ENCODE measurements at places on chromosomes 3 and 15. TPM values are rescaled to one million over a fixed set of nuclear protein-coding genes. Genes with fewer than 3 reads are reported as not detected.

FRMD4B gene
- 48.0 TPM for total RNA-seq

ZKSCAN7 gene
- total RNA-seq: 3.5 TPM

DNA sequence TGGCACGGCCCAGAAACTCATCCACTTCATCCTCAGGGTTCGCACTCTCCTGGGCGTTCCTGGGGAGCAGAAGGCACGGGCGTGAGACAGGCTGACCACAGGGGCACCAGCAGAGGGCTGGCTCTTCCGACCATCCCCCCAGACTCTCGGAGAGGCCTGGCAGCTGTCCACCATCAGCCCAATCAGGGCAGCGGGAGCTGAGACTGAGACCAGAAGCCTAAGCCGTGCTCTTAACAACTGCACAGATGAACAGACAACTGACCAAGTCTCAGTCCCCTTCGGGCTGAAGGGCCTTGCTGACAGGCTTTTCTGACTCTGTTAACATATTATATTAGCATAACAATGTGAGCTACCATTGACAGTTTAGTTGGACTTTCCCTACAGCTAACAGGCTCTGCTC lies 118.0 kb downstream of the SEC22A start:
- H3K36me3 ChIP-seq: no peaks in the 10 kb centered on the region
- no peak for DNase-seq
- no peak overlapping the region for H3K27ac ChIP-seq
- H3K4me1 ChIP-seq: no peaks in the 10 kb centered on the region

DNA sequence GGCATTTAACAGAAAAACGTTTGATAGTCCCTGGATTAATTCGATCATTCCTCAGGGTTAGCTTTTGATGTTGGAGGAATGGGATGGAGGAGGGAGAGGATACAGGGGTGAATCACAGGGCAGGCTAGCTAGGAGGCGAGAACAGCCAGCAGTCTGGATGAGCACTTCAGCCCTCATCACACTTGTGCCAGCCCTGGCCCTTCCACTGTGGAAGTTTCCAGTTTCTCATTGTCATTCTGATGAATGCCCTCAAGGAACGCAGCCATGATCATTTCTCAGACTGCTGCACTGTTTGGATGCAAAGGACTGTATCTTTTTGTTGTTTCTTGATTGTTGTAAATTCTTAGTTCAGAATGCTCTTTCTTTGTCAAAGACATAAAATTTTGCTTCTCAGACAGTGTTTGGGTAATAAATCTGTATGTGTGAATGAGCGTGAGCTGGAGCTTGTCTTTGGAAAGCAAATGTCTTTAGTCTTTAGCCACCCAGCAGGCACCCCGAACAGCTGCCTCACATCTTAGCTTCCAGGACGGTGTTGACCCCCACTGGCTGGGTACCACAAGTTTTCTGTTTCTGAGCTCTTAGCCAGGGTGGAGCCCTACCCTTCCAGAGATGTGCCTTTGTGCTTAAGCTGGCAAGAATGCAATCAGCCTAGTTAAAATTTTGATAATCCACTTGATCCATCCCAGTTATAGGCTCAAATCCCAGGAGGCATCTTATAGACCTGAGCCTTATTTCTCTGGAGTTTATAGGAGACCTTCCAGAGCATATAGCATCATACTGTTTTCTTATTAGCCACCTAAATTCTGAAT lies 121.1 kb downstream of the PDCD6IP start:
- H3K4me1 ChIP-seq: no peaks in the 10 kb centered on the region
- H3K27me3 ChIP-seq: no peaks in the 10 kb centered on the region
- no peak overlapping the region for H3K4me3 ChIP-seq
- H3K36me3 ChIP-seq: no peaks in the 10 kb centered on the region

DNA sequence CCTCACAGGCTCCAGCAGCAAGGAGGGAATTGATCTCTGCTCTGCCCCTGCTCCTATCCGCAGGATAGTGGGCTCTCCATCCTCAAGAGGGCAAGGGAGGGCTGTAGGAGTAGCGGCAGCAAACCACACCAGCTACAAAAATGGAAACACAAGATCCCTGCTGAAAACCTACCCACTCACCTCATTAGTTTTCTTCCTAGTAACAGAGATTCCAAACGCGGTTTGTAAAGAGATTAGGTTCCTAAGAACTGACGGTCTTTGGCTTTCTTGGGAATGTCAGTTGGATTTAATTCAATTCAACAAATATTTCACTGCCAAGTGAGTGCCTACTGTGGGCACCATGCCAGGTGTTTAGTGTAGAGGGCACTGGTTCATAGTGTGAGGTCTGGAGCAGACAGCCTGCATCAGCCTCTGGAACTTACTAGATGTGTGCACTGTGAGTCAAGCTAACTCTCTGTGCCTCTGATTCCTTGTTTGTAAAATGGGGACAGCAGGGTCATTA lies 84.7 kb downstream of the MRPL46 start:
- no peak overlapping the region for H3K27ac ChIP-seq
- H3K4me1 ChIP-seq: no peaks in the 10 kb centered on the region
- no peak for DNase-seq
- H3K4me3 ChIP-seq: no peak overlapping the region
- no peaks in the 10 kb centered on the region for H3K27me3 ChIP-seq
- no peaks in the 10 kb centered on the region for H3K36me3 ChIP-seq

Data from upper lobe of left lung (tissue), 6 donors.